ENCODE measurements at places on chromosomes 2 and 18. TPM values are rescaled to one million over a fixed set of nuclear protein-coding genes. Genes with fewer than 3 reads are reported as not detected.

CCDC74B gene
- 0.21 TPM for total RNA-seq

- DNase-seq = no peak
Measured at GRCh38 chr2:98478907-98479306, 34.2 kb downstream of the INPP4A start.

DNA sequence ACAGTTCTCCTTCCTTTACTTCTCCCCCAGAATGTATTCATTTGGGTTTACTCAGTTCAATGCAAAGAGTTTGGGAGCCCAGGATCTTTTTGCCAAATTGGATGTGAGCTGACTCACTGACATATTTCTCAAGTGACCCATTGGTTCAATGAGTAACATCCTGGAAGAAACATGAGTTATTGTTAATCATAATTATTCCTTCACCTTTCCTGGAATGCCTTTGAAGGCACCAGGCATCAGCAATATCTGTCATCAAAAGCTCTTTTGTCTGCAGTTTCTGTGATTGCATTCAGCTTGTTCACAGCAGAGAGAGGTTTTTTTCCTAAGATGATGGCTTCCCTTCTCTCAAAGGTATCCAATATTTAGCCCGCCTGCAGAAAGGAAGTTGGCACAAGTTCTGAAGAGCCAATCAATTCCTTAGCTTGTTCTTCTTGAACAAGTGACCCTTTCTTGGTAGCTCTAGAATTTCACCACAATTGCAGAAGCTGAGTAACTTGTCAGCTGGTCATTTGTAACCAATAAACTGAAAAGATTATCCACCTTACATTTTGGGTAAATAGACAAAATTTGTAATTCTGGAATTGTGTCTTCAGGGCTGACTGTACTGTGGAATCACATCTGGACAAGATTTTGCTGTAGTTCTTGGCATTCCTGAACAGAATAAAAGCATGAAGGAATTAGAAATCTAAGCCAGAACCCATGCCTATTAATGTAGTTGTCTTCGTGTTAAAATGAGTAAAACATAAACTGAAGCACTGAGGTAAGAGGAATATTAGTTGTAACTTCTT is 72.2 kb upstream of the TMEM17 start:
- DNase-seq = no peak

DNA sequence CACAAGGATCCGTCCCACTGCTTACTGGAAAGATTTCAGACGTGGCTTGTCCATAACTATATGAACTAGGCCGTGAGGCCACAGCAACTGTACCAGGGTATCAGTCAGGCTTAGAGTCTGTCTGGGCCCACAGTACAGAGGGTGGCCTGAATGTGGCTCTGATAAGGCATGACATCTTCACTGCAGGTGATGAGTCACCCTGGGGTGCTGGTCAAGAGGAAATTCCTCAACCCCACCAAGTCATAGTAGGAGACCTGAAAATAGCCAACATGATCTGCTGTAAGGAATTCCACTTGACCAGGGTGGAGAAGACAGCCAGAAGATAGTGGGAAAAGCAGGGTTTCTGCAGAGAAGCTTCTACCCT is 107.7 kb downstream of the INHBB start:
- no peak for DNase-seq

DNA sequence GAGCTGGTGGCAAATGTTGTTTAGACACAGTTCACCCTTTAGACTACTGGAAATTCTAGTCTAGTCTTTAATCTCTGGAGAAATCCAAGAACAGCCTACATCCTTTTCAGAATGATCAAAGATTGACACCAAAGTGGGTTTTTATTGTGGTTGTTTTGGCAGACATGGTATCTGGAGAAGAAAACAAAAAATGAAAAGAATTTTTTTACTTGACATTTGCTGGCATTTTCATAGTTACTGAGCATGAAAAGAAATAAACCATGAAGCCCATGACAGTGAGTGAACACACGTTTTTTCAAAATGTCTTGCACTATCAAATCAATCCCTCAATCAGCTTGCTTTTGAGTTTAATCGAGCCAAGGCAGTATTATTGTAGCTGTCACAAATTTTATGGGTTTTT is 125.3 kb downstream of the CCBE1 start:
- no peak for DNase-seq

GRCh38 chr2:45373534-45373933 is 237.5 kb downstream of the SRBD1 start:
- DNase-seq = no peak

DNA sequence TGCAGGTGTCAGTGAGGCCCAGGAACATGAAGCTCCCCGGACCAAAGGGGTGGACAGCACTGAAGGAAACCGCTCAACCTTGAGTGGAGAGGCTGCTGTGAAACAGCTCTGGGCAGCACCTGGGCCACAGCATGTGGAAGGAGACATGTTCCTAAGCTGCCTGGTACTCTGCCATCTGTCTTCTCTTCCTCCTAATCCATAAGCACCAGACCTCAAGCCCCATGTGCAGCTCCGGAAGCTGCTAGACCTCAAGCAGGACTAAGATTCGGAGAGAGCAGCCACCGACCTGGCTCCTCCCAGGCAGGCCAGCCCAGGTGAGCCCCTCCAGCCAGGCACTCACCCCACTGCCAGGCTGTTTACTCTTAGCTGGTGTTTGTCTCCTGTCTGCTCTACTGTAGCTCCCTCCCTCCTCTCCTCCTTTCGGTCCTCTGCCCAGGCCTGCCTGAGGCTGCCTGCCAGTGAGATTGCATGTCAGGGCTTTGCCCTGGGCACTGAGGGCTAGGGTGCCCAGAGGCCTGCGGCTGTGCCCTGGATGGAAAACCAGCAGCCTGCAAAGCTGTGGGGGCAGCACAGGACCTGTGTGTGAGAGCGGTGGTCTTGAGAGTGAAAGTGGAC is 53.7 kb downstream of the BCL11A start:
- DNase-seq = no peak

GRCh38 chr2:194380011-194380410 is 1277.0 kb upstream of the SLC39A10 start:
- DNase-seq = no peak

AFG3L2 gene
- 42.1 TPM for total RNA-seq

DNA sequence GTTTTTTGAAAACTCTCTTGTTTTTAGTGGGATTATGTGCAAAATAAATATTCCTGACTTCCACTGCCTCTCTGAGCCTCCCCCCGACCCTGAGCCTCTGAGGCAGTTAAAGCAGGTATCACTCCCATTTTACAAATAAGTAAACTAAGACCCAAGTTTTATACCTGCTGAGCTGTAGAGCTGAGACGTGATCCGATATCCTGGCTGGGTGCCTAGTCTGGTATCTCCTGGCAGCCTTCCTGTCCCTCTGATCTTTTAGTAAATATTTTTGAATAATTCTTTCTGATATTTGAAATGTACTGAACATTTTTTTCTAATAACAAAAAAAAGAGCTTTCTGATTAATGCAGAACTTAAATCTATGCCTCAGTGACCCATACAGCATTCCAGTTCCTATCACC is 108.3 kb upstream of the NOSTRIN start:
- no peak for DNase-seq

G6PC2 gene
- not detected for total RNA-seq

IL18R1 gene
- 17.4 TPM for total RNA-seq

All from T-helper 17 cell (primary cell).